Cortex of kidney (tissue), 1 donor: ENCODE measurements at places on chromosomes 1 and 21.

GRCh38 chr1:113519556-113519955 lies 129.2 kb downstream of the MAGI3 start:
- DNase-seq, result no peak

GRCh38 chr21:31318971-31319370 lies 25.1 kb downstream of the TIAM1 start:
- DNase-seq, result no peak

GRCh38 chr1:231315887-231316286 lies 21.8 kb downstream of the EXOC8 start:
- DNase-seq, result no peak

DNA sequence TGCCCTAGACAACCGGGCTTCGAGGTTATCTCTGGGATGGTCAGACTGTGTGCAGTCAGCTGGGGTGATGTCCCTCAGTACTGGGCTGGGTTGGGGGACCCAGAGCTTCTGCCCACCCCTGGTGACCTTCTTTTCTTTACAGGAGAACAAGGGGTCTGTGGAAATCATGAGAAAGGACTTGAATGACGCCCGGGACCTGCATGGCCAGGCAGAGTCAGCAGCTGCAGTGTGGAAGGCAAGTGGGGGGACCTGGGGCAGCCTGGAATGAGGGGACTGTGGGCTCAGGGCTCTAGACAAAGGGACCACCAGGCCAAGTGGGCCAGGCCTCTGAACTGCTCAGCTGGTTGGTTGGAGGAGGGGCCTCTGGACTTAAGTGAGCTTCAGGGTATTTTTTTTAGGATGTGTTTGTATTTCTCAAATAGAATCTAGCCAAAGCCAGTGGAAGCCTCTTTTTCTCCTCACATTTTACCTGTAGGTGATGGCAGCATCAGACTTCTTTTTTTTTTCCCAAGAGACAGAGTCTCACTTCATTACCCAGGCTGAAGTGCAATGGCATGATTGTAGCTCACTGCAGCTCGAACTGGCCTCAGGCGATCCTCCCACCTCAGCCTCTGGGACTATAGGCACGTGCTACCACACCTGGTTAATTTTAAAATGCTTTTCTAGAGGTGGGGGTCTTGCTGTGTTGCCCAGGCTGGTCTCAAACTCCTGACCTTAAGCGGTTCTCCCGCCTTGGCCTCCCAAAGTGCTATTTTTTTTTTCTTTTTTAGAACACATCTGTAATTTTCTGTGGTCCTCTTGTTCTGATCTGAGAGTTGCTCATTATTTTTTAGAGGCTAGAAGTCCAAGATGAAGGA lies 1.9 kb downstream of the RNF187 start:
- DNase-seq, result no peak

GRCh38 chr1:150836129-150836773 lies 28.2 kb upstream of the CTSK start:
- DNase-seq, result no peak

GRCh38 chr1:220828950-220829586 lies 42.4 kb downstream of the MTARC1 start:
- no peak for DNase-seq

- no peak for DNase-seq
Measured at GRCh38 chr1:232598837-232599177, 31.1 kb downstream of the SIPA1L2 start.

- no peak for DNase-seq
Measured at GRCh38 chr1:67285780-67286488, 21.7 kb upstream of the IL12RB2 start.

GRCh38 chr1:30506291-30507015 lies 216.9 kb downstream of the MATN1 start:
- DNase-seq, result no peak

GRCh38 chr1:174954073-174954460 lies 45.7 kb upstream of the CACYBP start:
- no peak for DNase-seq

- no peak for DNase-seq
Measured at GRCh38 chr1:236421022-236421421, 26.9 kb downstream of the EDARADD start.

DNA sequence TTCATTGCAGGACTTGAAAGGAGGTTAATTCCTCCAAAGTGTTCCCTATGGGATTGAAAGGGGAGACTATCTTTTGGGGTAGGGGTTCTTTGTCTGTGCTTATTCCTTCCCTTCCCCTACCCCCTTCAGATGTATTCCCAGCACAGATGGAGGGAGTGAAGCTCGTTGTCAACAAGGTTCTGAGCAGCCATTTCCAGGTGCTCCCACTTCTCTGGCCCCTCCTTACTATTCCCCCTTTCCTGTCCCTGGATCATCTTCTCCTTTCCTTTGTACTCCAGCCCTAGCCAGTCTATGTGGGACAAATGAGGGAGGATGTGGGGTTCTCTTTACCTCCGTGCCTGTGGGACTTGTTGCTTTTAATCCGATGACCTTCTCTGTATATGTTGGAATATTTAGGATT lies 899 bp downstream of the TOMM40L start:
- no peak for DNase-seq

GRCh38 chr1:26822737-26823395 lies 3.6 kb upstream of the ZDHHC18 start:
- no peak for DNase-seq

GRCh38 chr21:35102488-35103371 lies 53.6 kb upstream of the RUNX1 start:
- no peak for DNase-seq

- no peak for DNase-seq
Measured at GRCh38 chr1:76500116-76500515, 367.2 kb upstream of the ST6GALNAC5 start.

GRCh38 chr21:45818904-45819285 lies 162.7 kb upstream of the COL6A1 start:
- no peak for DNase-seq

- DNase-seq, result no peak
Measured at GRCh38 chr1:210689826-210690225, 361.1 kb downstream of the HHAT start.

- DNase-seq, result no peak
Measured at GRCh38 chr1:87888446-87888845, 559.8 kb downstream of the LMO4 start.

- DNase-seq, result no peak
Measured at GRCh38 chr1:177190308-177190970, 19.7 kb downstream of the BRINP2 start.

GRCh38 chr1:50474859-50475809 lies 51.9 kb upstream of the DMRTA2 start:
- DNase-seq, result no peak

DNA sequence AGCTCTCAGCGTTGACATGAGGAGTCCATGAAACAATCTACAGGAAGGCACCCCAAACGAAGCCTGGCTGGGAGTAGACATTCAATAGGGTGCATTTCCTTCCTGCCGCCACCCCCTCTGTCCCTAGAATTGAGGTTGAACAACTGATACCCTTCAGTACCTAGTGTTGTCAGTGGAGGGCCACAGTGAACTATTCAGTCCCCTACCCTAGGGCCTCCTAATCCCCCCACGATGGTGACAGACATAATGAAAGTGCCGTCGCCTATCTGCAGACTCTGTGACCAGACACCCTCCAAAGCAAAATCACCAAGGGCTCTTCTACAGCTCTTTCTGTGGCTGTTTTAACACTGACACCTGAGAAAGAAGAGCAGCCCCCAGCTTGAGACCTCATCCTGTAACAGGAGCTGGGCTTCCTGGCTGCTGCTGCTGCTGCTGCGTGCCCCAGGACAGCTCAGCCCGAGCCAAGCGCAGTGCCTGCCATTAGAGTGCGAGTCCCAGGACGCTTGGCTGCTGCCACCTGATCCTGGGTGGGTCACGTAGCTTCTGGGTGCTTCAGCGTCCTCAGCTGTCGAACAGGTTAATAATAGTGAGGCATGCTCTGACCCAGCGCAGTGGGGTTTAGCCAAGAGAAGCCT lies 183.0 kb downstream of the ZBTB18 start:
- no peak for DNase-seq

- no peak for DNase-seq
Measured at GRCh38 chr1:199956005-199956404, 71.5 kb upstream of the NR5A2 start.

DNA sequence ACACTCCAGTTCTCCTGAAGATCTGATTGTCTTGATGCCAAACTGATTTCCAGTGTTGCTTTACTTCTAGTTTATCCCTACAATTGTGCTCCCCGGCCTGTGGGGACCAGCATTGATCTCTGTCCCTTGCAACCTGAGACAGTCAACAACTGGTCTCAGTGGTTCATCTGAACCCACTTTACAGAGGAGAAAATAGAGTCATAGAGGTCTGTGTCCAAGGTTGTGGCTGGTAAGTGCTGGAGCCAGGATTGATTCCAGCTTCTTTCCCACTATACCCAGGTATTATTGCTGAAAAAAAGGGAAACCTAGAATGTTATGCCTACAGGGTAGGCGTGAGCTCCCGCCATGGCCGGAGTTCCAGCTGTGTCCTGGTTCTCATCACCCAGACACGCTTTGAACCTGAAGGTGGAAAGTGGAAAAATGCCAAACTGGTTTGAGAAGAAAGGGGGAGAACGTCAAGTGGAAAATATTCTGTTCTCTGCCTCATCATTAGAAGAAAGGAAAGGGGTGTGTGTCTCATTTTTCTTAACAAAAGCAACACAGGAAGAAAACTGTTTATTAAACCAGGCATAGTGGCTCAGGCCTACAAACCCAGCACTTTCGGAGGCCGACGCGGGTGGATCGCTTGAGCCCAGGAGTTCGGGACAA lies 60.7 kb upstream of the ITPKB start:
- no peak for DNase-seq

DNA sequence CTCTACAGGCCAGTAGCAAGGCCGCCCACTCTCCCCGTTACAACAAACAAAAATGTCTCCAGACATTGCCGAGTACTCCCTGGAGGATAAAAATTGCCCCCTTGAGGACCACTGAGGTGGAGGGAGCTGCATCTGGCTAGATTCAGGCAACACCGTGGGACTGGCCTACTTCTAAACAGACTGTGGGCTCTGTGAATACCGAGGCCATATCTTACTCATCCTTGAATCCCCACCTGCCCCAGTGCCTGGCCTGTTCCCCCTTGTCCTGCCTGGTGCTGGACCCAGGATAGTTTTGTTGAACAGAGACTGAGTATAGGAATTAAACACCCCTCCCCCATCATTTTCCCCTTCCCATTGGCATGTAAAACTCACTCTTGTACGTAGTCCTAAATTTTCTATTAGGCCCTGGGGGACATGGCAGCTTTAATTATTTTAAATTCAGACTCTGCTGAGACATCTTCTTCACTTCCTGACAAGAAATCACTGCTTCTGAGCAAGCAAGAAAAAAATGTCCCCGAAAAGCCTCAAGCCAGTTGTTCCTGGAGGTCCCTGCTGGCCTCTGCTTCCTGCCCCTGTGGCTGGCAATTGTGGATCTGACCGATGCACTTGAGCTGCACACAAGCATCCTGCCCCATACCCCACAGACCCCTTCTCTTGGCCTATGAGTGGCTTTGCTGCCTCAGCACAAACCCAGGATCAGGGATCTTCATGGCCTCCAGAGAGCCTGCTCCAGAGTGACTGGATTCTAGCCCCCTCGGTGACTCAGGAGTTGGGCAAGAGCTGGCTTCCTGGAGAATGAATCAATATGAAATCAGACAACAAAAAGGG lies 111.0 kb downstream of the ACTL8 start:
- DNase-seq, result no peak

DNA sequence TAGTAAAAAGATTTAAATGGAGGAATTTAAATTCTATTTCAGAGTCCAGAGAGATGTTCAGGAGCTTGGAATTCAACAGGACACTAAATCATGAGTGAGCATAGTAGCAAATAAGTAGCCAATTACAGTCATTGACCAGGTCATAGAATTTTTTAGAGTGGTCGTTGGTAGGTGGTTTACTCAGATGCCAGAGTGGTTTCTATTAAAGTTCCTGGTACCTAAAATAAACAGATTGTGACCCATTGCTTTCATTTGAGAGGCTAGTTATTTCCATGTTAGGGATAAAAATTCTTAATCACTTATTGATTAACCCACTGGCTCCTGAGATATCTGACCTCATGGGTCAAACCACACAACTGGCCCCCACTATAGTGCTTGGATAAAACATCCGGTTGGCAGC lies 201.3 kb downstream of the ASTN1 start:
- no peak for DNase-seq

GRCh38 chr1:43934101-43934985 lies 742 bp downstream of the ARTN start:
- no peak for DNase-seq

GRCh38 chr1:84121360-84121759 lies 22.7 kb upstream of the PRKACB start:
- no peak for DNase-seq

GRCh38 chr1:99623554-99623953 lies 22.4 kb upstream of the PALMD start:
- DNase-seq, result no peak

- no peak for DNase-seq
Measured at GRCh38 chr1:196774175-196774574, 465 bp upstream of the CFHR3 start.

DNA sequence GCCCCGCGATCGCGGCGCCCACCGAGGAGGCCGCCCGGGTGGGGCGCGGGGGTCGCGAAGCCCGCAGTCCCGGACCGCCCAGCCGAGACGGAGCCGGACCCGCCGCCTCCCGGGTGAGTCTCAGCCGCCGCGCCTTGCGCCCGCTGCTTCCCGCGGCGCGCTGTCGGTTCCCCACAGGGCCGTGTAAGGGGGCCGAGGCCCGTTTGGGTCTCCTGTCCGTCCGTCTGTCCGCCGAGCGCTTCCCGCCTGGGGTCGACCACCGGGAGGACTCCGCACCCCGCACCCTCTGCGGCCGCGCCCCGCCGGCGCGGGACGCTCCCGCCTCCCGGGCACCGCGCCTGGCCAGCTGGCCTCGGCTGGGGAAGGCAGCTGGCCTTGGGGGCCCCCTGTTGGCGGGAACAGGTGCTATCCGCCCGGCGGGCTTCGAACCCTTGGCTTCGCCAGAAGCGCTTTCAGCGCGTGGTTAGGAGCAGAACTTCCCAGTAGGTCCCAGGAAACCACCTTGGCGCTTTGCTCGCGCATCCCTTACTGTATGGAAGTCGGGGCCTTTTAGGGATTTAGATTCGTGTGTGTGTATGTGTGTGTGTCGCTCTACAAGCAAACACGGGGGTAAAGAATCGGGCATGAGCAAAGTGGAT lies 414 bp downstream of the TMEM51 start:
- no peak for DNase-seq

DNA sequence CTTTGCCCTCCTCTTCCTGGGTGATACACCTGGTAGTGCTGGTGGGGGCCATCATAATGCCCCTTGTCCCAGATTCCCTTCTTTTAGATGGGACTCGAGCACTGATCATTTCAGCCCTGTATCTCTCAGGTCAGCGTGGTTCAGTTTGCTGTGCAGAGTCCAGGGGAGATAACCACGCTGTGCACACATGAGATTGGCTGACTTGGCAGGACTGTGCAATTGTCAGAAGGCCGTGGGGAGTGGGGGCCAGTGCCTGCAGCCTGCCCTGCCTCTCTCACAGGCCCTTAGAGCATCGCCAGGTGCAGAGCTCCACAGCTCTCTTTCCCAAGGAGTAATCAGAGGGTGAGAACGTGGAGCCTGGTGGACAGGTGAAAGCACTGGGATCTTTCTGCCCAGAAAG lies 15.2 kb downstream of the EPHX1 start:
- DNase-seq, result no peak

DNA sequence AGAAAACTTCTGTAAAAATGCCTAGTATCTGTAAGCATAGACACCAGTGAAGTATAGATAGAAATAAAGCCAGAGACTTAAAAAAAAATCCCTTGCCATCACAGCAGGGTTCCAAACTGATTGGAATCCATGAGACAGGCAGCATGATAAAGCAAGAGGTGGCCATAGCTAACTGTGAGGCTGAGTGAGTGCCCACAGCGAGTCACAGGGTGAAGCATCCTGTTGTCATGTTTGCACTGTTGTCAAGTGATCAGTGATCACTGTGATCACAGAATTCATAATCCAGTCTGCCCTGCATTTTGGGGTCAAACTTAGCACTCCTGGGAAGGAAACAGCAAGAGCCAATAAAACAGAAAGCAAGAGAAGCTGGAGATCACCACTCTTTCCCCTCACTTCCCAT lies 33.3 kb downstream of the LRRC8B start:
- no peak for DNase-seq
